Renal cortical epithelial cell (primary cell): ENCODE measurements at places on chromosomes 2 and 18.

DNA sequence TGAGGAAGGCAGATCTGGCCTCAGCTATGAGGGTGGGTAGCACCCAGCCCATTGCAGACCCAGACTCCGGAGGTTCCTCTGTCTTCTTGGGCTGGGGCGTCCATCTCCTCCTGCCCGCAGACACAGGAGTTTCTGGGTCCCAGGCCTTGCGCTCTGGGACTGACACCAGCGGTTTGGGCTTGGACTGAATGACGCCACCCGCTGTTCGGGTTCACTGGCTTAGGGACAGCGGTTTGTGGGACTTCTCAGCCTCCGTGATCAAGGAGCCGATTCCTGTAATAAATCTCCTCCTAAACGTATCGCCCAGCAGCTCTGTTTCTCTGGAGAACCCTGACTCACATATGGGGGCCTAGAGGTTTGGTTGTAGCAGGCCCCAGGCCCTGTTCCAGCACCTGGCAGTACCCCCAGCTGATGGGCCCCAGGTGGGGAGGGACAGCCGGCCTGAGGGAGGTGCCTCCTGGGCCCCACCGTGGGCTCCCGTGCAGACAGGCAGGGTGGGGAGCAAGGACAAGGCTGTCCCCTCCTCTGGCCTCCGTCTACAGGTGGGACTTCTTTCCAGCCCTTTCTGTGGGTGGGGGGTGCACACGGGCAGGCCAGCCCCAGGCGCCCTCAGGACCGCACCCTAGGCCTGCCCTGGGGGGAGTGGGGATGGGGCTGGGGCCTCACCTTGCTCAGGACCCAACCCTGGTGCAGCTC lies 4.5 kb upstream of the AQP12A start:
- DNase-seq, result no peak

GRCh38 chr18:9824474-9824832 lies 61.3 kb upstream of the TXNDC2 start:
- DNase-seq, result peak; percentile 80

DNA sequence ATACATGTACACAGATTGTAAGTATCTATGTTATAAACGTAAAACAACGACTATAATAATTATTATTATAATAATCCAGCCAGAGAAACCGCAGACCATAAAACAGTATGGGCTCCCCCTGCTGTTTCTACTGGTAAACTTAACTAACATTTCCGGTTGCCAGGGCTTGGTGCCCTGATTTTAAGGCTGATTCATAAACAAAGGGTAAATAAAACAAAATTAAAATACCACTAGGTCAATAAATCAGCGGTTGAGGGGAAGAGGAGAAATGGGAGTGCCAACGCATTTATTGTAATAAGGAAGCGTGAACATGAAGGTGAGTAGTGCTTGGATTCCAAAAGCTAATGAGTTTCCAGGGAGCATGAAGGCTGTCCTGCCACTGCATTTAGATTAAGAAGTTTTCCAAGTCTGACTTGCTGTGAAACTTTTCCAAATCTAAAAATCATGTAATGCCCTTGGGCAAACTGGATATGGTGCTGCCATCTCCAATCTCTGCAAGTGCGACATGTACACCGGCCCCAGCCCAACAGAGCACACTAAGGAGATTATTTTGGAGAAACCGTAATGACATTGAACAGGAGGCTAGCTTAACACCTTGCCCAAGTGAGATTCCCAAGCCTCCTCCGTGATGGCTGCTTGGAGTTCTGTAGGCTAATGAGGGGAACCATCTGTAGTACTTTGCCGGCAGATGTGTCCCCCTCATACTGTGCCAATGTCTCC lies 50.7 kb upstream of the HNRNPA3 start:
- peak; percentile 59 for DNase-seq

DNA sequence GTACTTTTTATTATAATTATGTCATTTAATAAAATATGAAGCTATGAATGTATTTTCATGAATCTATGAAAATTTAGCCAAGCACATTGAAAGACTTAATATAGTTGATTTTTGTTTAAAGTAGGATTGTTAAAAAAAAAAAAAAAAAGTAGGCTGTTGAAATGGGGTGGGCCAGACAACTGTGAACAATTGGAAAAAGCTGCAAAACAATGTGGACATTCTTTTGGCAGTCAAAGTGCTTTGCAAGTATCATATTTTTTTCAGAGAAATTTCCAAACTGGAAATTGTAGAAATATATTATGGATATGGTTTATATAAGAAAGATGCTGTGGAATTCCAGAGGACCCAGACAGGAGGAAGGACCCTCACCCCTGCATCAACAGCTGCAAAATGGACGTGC lies 82.1 kb downstream of the ETAA1 start:
- DNase-seq, result no peak

GRCh38 chr2:3430172-3430571 lies 50.7 kb downstream of the TRAPPC12 start:
- no peak for DNase-seq

DNA sequence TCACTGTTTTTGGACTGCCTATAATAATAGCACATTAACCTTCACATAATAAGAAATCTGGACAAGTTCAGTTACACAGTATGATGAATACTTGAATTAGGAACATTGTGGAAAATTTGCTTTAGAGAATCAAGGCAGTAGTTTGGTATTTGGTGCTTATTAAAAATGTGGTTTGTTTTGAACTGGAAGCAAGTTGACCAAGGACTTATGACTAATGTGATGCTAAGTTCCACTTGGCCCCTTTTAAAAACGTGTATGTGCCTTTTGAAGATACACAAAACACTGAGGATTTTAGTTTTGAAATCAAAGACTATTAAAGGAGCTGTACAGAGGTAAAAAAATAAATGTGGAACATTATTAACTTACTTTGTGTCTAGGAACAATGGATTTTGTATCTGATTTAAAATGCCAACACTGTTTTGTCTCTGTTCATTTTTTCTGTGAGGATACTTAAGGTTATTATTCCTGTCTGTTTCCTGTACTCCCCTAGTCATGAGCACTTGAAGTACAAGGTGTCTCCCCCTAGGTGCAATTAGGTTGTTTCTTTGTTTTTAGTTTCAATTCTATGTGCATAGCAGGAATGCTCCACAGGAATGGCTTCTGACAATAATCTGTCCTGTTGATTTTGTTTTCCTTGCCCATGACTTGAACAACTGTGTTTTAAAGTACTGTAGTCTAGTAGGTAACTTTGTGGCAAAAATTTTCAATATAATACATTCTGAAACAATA lies 49.6 kb upstream of the PTH2R start:
- peak; percentile 54 for DNase-seq

DNA sequence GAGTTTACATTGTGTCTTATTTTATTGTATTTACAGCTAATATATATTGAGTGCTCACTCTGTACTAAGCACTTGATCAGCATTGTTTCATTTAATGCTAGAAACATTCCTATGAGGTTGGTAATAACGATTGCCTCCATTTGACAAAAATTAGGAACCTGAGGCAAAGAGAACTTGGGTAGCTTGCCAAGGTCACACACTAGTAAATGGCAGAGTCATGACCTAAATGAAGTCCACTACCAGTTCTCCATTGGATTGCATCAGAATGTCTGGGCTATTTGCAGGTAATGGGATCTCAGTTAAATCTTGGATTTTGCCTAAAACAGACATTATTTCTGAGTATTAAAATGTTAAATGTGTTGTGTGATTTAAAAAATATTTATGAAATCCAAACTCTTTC lies 65.8 kb upstream of the CRIM1 start:
- DNase-seq, result peak; percentile 65

GRCh38 chr2:221070106-221070505 lies 502.0 kb downstream of the EPHA4 start:
- no peak for DNase-seq

- no peak for DNase-seq
Measured at GRCh38 chr2:35585972-35586371, 769.6 kb upstream of the CRIM1 start.

GRCh38 chr2:209727077-209727476 lies 44.6 kb upstream of the UNC80 start:
- no peak for DNase-seq

- peak; percentile 49 for DNase-seq
Measured at GRCh38 chr2:203623661-203624060, 82.8 kb upstream of the CD28 start.

GRCh38 chr2:575030-575726 lies 102.0 kb downstream of the TMEM18 start:
- DNase-seq, result no peak

- peak; percentile 94 for DNase-seq
Measured at GRCh38 chr2:38690499-38691420, 24.8 kb downstream of the GALM start.

- DNase-seq, result peak; percentile 68
Measured at GRCh38 chr18:46946656-46947282, 29.4 kb downstream of the KATNAL2 start.

GRCh38 chr2:1731963-1732768 lies 12.1 kb downstream of the PXDN start:
- DNase-seq, result peak; percentile 75

- DNase-seq, result no peak
Measured at GRCh38 chr18:38606841-38607240, 1041.2 kb upstream of the CELF4 start.

GRCh38 chr18:8623549-8624106 lies 14.4 kb downstream of the RAB12 start:
- DNase-seq, result peak; percentile 65

GRCh38 chr2:161578998-161579397 lies 45.2 kb upstream of the SLC4A10 start:
- no peak for DNase-seq

DNA sequence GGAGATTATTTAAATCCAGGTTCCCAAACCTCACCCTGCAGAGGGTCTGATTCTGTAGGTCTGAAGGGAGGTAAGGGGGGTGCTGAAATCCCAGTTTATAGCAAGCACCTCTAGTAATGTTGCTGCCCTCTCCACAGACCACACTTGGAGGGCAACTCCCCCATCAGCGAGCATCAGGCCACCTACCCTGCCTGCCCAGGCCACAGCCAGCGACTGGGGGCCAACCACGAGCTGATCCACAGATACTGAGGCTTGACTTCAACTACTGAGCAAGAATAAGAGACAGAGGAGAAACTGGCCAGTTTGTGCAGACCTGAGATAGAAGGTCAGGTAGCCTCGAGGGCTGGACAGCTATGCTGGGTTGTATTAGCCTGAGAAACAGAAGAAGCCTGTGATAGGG lies 36.3 kb upstream of the LBH start:
- DNase-seq, result no peak

- no peak for DNase-seq
Measured at GRCh38 chr2:158815658-158816057, 20.5 kb downstream of the DAPL1 start.

GRCh38 chr2:168751104-168751740 lies 51.2 kb upstream of the NOSTRIN start:
- DNase-seq, result no peak

DNA sequence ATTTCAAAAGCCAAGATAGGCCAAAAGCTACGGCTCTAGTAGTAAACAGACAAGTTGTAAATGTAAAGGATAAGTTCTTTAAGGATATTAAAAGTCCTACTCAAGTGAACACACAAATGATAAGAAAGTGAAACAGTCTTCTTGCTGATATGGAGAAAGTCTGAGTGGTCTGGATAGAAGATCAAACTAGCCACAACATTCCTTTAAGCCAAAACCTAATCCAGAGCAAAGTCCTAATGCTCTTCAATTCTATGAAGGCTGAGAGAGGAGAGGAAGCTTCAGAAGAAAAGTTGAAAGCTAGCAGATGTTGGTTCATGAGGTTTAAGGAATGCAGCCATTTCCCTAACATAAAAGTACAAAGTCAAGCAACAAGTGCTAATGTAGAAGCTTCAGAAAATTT lies 111.7 kb upstream of the ZEB2 start:
- DNase-seq, result no peak

- DNase-seq, result peak; percentile 75
Measured at GRCh38 chr2:195898505-195899191, 170.0 kb downstream of the DNAH7 start.

DNA sequence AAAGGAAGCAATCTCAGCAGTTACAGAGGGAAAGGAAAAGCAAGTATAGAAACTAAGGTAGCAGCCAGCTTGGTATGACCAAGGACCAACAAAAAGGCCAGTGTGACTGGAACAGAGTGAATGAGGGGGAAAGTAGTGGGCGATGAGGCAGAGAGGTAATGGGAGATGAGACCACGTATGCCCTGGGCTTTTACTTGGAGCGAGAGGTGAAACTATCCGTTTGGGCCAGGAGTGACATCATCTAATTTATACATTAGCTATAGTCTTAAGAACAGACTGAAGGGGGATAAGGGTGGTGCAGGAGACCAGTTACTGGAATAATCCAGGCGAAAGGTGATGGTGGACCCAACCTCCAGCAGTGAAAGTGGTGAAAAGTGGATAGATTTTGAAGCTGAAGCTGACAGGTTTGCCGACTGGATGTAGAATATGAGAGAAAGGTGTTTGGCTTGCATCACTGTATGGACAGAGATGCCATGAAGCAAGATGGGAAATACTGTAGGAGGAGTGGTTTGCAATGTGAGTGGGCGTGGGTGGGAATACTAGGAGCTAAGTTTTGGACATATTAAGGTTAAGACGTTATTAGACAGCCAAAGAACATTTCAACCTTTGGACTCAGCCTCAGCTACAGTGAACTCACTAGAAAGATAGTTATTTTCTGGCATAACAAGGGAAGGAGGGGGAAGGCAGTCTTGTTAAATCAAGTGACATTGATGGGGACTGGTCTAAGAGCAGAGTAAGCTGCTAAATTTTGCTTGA lies 106.0 kb downstream of the PLEKHM3 start:
- DNase-seq, result peak; percentile 26

GRCh38 chr2:223219872-223220657 lies 168.1 kb downstream of the KCNE4 start:
- DNase-seq, result no peak

GRCh38 chr2:145090841-145091761 lies 571.2 kb upstream of the ZEB2 start:
- DNase-seq, result no peak

DNA sequence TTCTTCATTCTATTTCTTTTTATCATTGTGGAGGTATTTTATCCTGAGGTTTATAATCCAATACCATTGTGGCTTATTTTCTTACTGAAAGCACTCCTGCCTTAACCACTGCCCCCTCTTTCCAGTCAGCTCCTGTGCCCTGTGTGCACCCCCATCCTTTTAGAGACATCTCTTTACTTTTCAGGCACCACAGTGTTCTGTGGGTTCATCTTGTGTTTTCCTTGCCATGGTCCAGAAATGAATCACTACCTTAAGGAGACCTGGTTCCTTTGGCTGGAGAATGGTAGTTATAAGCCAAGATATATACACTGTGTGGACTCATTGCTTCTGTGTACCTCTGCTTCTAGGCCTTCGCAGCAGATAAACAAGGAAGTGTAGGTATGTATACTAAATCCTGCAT lies 278.3 kb downstream of the PTGR3 start:
- DNase-seq, result no peak

DNA sequence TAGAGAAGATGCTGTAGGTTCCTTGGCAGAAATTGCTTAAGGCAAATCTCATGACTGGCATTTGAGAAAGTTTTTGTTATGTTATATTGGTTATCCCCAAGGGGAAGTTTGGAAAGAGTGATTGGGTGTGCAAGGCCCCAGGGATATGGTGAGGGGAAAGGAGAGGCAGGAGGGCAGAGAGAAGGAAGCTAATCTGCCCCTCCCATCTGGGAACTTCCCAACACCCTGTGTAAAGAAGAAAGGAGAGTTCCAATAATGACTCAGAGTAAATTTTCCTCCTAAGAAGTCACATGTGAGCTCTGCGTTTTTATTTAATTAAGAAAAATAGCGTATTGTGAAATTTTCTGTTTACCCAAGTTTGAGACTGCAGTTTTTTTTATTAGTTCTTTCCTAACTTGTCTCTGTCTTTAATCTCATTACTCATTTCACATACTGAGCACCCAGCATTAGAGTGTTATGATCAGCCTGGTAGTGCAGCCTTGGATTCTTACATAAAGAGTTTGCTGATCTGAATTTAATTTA lies 3.1 kb upstream of the KYNU start:
- peak; percentile 100 for DNase-seq

- peak; percentile 42 for DNase-seq
Measured at GRCh38 chr2:216350214-216350791, 22.0 kb downstream of the MARCHF4 start.
